NCI-H526 treated with DMSO at 0.1 percent for 48 hours (cell line): ENCODE measurements at places on chromosomes 12 and 14.

GRCh38 chr12:29455087-29455486 is 42.4 kb downstream of the OVCH1 start:
- DNase-seq = no peak

DNA sequence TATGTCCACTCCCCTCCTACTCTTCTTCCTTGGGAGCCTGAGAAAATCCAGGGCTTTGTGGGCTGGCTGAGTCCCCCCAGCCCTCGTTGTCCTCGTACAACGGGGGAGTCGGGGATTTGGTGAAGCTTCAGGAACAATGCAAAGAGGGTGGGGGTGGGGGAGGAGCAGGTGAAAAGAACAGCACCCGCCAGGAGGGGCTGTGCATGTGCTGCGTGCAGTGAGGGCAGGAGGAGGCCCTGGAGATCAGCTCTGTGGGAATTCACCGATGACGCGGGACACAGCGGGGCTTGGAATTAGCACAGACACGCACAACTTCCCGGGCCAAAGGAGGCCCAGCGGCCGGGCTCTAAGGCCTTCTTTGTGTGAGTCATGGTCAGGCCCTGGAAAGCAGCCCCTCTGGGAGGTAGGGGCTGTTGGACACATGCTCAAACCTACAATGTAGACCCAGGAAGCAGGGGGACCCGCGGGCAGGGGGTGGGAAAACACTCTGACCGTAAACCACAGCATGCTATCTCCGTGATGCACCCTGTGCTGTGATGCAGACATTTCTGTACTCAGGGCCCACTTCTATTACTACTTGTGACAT is 32.8 kb downstream of the RBM19 start:
- no peak for DNase-seq

DNA sequence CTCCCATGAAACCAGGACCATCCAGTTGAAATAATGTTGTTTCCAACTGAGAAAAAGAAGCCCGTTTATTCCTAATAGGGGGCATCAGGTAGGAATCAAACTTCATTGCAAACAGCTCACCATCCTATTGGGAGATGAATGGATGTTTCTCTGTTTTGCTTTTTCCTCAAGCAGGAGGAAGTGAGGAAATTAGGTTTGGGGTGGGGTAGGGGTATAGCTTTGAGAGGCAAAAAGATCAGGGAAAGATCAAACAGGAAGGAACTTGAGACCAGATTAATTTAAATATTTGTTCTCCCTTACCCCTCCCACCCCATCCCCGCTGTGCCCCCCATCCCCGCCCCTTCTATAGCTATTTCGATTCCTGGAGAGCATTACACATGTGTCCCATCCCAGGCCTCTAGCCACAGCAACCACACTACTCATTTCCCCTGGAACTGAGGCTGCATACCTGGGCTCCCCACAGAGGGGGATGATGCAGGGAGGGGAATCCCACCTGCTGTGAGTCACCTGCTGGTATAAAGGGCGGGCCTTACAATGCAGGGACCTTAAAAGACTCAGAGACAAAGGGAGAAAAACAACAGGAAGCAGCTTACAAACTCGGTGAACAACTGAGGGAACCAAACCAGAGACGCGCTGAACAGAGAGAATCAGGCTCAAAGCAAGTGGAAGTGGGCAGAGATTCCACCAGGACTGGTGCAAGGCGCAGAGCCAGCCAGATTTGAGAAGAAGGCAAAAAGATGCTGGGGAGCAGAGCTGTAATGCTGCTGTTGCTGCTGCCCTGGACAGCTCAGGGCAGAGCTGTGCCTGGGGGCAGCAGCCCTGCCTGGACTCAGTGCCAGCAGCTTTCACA is at the start of gene IL23A:
Gene IL23A (plus strand): TSS at position 577 of the 850 bp plus-strand sequence. CDS start 161 bp downstream, at position 738.
- no peak for DNase-seq

GRCh38 chr14:88929656-88930436 is 105.4 kb downstream of the TTC8 start:
- DNase-seq = no peak

DNA sequence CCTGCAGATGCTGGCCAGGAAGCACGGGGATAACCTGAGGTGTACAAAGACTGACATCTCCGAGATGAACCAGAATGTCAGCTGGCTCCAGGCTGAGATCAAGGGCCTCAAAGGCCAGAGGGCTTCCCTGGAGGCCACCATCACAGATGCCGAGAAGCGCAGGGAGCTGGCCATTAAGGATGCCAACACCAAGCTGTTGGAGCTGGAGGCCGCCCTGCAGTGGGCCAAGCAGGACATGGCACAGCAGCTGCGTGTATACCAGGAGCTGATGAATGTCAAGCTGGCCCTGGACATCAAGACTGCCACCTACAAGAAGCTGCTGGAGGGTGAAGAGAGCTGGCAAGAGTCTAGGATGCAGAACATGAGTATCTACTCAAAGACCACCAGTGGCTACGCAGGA is 380.0 kb upstream of the USP15 start:
- no peak for DNase-seq
